GM12878 (cell line): ENCODE measurements at places on chromosomes 16 and 17.

- no peak for DNase-seq
Measured at GRCh38 chr17:33697557-33697956, 404.5 kb upstream of the ASIC2 start.

DNA sequence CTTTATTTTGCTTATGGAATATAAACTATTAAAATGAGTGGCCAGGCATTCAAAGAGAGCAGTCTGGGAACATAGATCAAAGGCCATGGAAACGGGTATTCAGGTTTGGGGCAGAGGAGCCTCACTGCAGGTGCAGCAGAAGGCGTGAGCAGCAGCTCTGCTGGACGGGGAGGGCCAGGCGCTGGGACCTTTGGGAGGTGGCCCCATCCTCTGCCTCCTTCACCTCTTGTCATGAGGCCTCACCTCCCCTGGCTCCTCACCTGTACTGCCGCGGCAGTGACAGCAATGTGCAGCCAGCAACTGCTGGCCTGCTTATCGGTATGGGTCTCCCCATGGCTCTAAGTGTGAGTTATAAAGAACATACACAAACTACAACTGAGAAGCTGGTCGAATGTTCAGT is 109.4 kb downstream of the CDK5R1 start:
- DNase-seq, result no peak

- DNase-seq, result no peak
Measured at GRCh38 chr16:678858-679813, 1.1 kb upstream of the STUB1 start.

- DNase-seq, result no peak
Measured at GRCh38 chr17:77451894-77452852, 311.4 kb downstream of the SEC14L1 start.
